Inflammatory macrophage (primary cell): ENCODE measurements at places on chromosomes 16 and 17.
A peak's percentile ranks its signal among the peaks of the same experiment; 100 is the strongest.

DNA sequence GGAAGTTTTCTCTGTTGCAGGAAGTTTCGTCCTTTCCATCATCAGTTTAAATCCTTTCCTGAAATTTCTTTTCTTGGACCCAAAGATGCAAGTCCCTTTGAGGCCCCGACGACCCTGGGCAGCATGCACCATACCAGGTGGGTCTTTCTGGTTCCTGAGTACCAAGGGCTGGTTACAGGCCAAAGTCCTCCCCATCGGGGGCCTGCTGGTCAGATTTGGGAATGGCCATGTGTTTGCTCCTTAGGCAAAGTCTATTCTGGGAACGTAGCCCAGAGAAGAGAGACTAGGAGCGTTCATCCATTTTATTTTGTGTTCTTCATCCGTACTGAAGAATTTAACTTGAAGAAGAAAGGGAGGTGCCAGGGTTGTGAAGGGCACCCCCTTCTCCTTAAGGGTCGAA is 17.5 kb upstream of the ADAM11 start:
- no peak for DNase-seq

DNA sequence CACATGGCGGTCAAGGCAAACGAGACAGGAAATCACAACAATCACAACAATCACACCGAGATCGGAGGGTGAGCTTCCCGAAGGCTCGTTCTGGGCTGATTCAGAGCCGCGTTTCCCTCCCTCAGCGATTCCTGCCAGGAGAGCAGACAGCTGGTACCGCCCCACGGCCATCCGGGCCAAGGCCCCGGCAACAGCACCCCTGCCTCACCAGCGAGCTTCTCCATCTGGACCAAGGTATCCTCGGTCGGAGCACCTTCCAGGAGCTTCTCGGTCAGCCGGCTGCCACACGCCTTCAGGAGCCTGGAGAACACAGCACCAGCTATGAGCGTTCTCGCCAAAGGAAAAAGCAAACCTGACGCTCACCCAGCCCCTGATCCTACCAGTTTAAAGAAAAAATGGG is 15.2 kb upstream of the PLD6 start:
- DNase-seq: no peak

DNA sequence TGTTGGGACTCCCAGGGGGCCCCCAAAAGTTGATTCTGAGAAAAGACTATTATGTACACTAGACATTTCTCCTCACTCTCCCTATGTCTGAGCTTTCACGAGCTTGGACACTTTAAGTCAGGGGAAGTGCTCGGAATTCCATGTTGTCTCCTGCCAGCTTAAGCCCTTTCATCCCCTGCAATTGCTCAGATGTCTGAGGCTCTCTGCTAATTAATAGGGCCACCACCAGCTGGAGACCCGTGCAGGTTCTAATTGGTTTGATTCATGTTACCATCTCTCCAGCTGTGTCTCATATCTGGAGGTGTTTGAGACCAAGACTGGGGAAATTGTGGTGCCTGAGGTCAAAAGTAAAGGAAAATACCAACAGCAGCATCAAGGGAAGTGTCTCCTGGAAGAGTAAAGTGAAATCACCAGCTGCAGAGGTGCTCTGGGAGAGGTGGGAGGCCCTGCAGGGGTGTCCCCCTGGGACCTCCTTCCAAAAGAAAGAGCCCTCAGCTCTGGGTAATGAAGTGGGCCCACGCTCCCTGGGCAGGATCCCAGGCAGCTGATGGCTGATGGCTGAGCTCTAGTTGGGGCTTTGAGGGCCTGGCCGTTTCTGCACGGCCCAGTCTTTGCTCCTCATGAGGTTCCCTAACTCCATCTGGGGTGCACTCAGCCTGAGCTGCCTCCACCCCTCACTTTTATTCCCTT is 5.8 kb upstream of the UTS2R start:
- no peak for DNase-seq

GRCh38 chr17:77489239-77489892 is 348.6 kb downstream of the SEC14L1 start:
- DNase-seq: no peak

DNA sequence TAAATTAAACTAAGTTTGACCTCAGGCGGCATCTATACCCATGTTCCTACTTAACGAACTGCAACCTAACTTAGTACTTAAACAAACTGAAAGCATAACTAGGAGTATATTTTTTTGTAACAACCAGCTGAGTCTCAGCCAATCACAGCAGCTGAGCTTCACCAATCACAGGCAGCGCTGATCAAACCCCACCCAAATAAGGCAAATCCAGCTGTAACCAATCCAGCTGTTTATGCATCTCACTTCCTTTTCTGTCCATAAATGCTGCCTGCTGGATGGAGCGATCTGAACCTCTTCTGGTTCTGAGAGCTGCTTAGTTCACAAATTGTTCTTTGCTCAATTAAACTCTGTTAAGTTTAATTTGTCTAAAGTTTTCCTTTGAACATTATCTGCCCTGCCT is 131.3 kb downstream of the PMP22 start:
- DNase-seq: no peak

DNA sequence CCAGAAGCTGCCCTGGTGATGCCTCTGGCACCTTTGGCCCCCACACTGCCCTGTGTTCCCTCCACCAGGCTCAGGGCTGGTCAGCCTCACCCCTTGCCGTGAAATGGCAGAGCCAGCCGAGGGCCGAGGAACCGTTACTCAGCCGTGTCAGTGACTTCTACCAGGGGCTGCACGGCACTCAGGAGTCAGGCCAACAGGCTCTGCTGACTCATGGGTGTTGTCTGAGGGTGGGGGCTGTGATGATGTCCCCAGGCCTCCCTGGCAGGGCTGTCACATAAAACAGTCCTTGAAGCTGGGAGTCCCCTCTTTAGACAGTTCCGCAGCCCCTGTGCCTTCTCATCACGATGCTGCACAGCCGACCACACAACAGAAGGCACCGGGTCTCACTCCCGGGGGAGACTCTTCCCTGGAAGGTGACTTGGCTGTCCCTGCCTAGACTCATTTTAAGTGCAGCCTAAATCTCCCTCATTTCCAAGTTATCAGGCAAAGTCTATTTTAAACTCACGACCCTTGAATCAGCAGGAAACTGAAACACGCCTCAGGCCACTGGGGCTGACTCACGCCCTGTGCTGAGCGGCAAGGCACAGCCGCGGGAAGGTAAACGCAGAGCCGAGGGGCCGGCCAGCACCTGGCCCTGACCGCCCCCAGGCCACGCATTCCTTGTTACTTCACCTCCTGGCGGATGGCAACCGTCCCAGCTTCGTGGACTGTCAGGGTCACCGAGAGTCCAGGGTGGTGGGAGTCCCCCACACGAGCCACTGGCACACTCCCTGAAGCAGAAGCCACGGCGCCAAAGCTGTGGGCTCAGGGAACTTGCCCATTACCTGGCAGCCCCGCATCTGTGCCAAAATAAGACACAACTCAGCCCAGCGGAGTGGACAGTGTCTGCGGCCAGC is 102.6 kb downstream of the ZNF778 start:
- DNase-seq: peak; percentile 42

DNA sequence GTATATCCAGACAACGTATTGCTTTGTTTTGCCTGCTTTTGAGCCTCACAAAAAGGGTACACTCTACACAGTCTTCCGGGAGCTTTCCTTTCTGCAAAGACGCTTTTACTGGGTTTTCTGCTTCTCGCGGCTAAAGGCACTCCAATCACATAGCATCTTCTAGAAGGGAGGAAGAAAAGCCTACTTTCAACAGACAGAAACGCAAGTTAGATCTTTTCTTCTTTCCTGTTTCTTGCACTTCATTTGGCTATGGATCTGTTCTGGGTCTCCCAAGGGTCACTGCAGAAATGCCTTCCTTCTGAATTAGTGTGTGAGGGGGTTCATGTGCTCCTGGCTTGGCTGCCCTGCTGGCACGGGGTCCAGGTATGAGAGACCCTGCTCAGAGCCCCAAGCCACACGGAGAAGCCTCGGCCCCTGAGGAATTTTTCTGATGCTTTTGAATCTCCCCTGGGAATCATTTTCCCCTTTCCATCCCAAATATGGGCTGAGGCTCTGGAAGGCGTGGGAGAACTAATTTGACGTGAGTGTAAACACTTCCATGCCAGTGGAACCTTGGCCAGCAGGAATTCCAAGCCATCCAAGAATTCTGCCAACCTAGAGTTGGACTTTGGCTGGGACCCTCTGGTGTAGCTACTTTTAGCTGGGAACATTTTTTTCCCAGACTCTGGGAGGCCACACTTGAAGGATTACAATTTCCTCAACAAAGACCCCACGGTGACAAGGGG is 49.6 kb upstream of the NKD1 start:
- DNase-seq: no peak

DNA sequence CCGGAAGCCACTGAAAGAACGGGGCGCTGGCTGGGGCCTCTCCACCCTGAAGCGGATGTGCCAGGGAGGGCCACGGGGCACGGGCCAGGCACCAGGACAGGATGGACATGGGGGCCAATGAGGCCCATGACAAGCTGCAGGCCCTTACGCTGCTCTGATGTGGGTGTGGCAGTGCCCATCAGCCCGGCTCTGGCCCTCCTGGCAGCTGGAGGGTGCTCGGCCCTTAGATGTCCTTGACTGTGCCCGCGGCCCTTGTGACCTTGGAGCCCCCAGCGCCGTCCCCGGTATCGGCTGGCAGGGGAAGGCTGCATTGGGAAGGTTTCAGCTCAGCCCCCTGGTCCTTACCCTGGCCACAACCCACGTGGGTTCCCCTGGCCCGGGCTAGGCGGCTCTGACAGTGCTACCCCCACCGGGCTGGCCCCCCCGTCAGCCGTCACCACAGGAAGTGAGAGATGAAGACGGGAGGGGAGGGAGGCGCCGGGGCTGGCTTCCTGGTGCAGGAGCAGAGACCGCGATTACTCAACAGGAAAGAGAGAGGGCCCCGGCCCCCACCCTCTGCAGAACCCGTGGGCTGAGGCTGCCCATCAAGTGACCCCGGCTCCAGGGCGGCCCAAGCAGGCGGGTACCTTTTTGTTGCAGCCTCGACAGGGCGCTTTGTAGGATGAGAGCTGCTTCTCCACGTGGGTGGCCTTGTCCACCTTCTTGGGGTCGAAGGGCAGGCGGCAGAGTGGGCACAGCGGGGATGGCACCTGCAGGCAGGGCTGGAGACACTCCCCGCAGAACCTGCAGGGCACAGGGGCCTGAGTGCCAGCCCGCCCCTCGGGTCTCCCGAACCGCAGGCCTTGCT is 5.3 kb downstream of the RNF166 start:
- DNase-seq: peak; percentile 97

DNA sequence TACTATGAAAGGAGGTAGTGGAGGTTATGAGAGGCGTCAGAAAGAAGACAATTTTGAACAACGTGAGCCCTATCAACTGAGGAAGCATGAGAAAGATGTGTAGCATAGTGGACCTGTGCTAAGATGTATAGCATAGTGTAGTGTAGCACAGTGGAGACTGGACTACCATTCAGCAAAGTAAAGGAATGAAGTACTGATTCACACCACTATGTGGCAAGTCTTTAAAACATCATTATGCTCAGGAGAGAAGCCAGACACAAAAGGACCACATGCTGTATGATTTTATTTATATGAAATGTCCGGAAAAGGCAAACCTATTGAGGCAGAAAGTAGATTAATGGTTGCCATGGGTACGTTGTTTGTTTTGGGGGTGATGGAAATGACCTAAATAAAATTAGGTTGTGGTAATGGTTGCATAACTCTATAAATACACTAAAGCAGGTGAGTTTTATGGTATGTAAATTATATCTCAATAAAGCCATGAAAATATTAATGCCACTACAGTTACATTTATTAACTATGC is 20.4 kb upstream of the XYLT1 start:
- no peak for DNase-seq

- DNase-seq: no peak
These were observed 17.8 kb downstream of the UBE2Z start for GRCh38 chr17:48925991-48926342.

DNA sequence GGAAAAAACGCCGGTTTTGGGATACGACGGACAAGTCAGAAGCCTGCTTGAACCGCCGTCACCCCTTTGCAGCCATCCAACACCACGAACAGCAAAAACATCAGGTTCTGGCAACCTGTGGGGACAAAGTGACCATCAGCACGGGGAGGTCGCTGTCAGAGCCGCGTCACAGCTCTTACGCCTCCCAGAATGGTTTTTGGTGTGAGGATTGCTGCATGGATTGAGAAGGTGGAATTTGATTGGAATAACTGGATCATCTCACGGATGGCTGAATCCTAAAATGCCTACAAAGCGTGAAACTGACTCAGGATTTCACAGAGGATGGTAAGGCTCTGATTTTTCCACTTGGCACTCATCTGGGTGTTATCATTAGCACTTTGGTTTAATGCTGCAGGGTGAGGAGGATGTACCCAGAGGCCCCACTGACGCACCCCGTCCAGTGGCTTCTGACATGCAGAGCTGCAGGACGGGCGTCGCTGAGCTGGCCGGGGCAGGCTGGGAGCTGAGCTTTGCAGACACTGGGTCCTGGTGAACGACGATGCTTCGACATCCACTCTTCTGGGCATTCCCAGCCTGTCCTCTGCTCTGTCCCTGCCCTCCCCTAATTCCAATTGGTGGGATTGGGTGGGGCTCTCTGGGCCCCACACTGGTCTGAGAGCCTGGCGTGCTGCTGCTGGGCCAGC is 73.4 kb upstream of the CREBBP start:
- DNase-seq: no peak

GRCh38 chr16:52956044-52956443 is 96.7 kb downstream of the CHD9NB start:
- no peak for DNase-seq

DNA sequence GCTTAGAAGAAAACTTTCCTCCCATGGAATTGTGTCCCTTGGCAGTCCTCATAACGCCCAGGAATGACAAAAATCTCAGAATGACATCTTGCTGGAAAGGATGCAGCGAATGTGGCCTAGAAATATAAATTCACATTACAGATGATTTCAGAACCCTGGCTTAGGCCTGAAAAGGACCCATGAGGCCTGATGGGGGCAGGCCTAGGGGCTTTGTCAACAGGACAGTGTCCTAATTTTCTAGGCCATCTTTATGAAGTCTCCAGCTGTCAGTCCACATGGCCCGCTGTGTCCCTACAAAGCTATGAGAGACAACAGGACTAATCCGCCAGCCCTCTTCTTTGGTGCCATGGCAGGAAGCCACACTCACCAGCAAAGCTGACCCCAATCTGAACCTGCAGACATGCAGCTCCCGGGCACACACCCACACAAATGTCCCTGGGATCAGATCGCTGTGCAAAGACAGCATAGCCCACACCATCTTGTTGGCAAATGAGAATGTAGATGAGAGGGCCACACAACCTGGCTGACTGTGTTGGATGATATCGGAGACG is 40.4 kb upstream of the DNAH17 start:
- DNase-seq: no peak

DNA sequence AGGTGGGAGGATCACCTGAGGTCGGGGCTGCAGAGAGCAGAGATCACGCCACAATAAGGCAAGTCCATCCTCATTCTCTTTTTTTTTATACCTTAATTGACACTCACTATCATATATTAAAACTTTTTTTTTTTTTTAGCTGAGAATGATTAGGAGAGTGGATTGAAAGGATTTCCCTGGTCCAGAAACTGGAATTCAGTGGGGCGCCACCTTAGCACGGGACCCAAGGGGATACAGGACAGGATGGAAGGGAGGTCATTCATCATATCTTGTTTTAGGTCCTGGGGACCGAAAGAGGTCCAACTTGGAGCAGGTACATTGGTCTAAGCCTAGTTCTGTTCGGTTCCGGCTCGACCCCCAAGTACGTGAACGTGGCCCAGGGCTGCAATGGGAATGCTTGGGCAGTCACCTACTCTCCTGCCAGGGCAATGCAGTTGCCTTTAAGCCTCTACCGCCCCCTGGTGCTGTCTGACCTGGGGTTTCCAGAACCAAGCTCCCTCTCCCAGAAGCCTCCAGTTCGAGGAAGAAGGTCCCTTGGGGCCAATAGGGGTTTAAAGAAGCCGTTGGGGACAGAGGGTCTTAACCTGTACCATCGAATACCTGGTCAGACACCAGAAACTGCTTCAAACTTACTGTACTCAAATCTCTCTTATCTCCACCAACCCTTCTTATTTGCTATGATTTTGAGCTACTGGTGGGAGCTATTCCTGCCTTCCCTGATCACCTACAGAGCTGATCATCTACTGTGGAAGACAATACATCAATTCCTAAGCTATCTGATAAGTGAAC is 19.9 kb upstream of the GPATCH8 start:
- peak; percentile 76 for DNase-seq
